ENCODE measurements at places on chromosomes 7 and 10.
A peak's percentile ranks its signal among the peaks of the same experiment; 100 is the strongest.

- DNase-seq: no peak
Measured at GRCh38 chr10:7192061-7192460, 218.8 kb downstream of the SFMBT2 start.

GRCh38 chr7:93047514-93048099 lies 70.2 kb downstream of the SAMD9 start:
- DNase-seq: no peak

- DNase-seq: no peak
Measured at GRCh38 chr7:129914536-129915272, 38.1 kb downstream of the UBE2H start.

DNA sequence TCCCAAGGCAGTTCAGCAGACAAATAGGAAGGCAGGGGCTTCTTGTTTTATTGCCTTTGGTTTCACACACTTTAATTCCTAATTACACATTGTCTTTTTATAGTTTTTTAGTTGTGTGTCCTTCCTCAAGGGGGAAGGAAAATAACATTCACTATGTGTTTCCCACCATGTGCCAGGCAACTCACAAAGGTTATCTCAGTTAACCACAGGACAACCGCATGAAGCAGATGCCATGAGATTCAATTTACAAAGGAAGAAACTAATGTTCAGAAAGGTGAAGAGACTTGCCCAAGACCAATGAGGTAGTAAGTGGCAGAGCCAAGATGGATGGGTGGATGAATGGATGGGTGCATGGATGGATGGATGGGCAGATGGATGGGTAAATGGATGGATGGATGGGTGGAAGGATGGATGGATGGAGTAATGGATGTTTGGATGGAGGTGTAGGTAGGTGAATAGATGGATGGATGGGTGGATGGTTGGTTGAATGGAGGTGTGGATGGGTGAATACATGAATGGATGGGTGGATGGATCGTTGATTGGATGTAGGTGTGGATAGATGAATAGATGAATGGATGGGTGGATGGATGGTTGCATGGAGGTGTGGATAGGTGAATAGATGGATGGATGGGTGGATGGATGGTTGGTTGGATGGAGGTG lies 77.9 kb downstream of the ARHGAP22 start:
- DNase-seq: no peak

DNA sequence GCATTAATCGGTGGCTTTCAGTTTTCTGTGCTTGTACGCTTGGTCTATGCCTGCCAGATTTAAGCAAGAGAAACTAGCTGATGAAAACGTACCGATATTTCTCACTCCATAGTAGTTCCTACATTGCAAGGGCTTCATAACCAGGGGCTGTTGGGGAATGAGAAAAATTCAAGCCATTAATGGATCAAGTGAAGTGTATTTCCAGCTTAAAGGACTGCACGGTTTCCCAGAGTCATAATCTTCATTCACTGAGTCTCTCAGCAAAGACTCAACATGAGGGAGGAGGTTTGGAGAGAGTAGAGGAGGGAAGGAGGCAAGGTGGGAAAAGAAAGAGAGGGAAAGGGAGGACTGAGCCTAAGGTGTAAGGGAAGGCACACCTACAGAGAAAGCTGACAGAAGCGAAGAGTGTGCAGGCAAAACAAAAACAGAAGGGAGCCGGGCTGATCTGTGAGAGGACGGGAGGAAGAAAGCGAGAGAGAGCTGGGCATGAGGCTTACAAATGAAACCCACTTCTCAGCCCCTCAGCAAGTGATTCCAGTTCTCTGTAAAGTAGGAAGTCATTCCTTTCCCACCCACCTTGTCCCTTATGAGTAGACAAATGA lies 625 bp downstream of the GIMAP2 start:
- no peak for DNase-seq

GRCh38 chr10:109467551-109467950 lies 455.8 kb downstream of the XPNPEP1 start:
- no peak for DNase-seq

DNA sequence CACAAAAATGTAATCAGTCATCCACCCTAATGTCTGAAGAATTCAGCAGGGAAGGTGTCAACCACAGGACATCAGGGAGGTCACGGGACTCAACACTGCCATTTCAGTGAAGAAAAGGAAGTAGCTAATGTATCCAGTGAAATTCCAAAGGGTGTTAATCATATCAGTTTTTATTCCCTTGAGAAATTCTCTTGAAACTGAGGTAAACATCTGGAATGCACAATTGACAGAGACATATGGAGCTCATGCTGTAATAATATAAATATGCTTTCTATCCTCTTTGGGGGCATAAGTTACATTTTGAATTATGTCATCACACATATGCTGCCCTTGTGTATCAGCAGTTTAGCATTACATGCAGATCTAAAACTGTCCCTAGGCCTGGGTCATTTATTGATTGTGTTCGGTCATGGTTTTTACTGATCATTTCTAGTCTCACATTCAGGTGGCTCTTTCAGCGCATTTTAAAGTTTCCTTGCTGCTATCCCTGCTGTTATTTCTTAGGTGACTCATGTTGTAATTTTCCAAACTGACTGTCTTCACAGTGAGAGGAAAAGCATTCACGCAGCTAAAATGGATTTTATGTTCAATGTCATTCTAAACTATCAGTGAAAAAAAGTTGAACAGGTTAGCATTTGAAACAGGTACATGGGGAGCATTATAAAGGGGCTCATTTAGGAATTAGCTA lies 273.9 kb downstream of the TSPAN12 start:
- peak; percentile 11 for DNase-seq

GRCh38 chr10:47288916-47289495 lies 11.0 kb upstream of the GDF10 start:
- no peak for DNase-seq

- DNase-seq: no peak
Measured at GRCh38 chr10:112761256-112761655, 188.8 kb upstream of the TCF7L2 start.

- DNase-seq: peak; percentile 14
Measured at GRCh38 chr10:132942101-132943057, at the start of gene CFAP46. Gene CFAP46, minus strand, starts transcription at chr10:132942570. Its CDS starts 86 bp downstream, at chr10:132942484.
